ENCODE measurements at places on chromosomes 11 and 22.
A peak's percentile ranks its signal among the peaks of the same experiment; 100 is the strongest.

DNA sequence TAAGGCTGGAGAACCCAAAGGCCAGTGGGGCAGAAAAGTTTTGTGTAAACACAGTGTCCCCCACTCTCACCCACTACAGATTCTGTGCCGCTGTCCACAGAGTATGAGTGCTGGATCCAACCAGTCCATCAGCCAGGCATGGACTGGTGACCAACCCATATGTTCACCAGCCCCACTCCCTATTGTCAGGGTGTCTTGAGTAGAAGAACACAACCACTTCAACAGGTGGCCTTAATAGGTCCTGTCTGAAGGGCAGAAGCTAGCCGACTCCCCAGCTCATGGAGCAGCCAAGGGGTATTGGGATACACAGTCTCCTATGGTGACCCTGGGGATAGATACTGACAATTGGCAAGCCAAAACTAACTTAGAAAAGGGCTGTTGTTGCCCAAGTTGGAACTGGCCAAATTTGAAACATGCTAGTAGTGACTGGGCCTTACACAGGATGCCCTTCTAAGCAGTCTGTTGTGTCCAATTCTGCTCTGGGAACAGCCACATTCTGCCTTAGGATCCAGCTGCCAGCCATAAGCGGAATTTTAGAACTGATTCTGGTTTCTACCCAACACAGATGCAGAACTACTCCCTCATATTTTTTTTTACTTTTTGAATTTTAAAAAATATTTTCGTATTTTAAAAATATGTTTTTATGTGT, 19.8 kb upstream of the PGM2L1 start:
- no peak for DNase-seq

DNA sequence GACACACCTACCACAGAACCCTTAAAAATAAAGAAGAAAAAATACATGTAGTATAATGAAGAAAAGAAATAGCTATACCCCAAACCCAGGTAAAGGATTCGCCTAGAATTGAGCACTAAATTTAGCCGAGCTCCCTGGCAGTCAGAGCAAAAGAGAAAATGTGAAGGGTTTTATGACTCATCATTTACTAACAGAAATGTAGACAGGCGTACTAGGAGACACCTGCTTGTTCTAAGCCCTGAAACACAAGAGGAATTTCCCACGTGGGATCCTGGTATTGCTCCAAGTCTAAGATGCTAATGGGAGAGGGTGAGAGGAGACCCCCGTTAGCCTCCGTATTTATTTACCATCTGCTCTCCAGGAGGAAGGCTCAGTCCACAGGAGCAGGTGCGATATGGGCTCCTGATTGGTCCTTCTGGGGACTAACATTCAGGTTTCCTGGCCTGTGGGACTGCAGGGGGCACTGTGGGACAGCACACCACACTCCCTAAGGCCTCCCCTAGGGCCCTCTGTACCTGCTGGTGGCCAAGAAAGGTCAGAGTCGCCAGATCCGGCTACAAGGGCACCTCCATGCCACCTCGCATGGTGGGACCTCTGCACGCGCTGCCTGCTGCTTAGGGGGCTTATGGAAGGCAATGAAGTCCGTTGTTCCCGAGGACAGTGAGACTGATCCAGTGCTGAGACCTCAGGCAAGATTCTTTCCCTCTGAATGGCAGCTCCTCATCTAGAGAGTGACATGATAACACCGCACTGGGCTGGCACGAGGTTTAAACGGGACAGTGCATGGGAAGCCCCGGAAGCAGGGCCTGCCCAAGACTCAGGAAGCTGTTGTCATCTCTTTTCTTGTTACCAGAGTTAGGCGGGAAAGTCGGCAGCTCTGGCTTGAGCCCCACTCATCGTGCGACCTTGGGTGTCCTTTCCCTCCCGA, 25.8 kb downstream of the KCNC1 start:
- DNase-seq = peak; percentile 58

- DNase-seq = no peak
Observed at GRCh38 chr11:66226101-66226500, 42.3 kb upstream of the RAB1B start.

DNA sequence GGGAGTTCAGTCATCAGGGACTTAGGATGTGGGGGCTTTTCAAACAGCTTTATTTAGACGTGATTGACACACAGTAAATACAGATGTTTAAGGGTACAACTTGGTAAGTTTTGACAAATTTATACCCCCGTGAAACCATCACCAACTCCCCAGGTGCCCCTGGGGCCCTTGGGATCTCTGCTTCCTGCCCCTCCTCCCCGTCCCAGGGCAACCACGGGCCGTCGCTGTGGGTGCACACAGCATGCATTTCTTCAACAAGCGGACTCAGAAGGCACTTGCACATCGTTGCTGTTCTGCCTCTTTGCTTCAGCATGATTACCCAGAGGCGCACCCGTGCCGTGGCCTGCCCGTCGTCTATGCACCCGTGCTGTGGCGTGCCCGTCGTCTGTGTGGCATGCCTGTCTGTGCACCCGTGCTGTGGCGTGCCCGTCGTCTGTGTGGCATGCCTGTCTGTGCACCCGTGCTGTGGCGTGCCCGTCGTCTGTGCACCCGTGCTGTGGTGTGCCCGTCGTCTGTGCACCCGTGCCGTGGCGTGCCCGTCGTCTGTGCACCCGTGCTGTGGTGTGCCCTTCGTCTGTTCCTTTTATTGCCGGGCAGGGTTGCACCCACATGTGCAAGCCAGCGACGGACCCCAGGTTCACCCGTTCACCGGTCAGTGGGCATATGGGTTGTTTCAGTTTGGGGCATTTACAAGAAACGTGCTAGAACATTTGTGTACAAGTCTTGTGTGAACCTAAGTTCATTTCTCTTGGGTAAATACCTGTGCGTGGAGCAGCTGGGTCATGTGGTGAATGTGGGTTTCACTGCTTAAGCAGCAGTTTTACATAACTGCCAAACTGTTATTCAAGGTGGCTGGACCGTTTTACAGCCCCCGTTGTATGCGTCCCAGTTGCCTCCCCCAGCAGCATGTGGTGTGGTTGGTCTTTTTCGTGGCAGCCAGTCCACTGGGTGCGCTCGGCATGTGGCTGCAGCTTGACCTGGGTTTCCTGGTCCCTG, 8.3 kb downstream of the CD81 start:
- no peak for DNase-seq

DNA sequence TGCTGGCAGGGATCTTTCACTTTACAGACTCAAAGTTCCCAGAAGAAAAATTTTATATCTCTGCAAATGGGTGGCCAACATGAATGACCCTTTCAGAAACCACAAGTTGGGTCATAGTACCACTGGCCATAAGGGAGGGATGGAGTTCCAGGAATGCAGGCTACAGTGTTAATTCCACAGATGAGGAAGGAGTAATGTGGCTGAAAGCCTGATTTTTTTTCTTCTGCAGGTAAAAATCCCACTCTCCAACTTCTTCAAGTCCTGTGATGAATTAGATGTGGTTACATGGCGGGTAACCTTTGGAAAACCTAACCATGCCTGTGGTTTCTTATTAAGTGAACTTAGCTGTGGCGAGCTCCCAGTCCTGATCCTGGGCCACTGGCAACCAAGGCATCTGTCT, 103.2 kb downstream of the SLC1A2 start:
- DNase-seq = peak; percentile 49

GRCh38 chr11:96388891-96389719, 607 bp downstream of the CCDC82 start:
- DNase-seq = peak; percentile 61

DNA sequence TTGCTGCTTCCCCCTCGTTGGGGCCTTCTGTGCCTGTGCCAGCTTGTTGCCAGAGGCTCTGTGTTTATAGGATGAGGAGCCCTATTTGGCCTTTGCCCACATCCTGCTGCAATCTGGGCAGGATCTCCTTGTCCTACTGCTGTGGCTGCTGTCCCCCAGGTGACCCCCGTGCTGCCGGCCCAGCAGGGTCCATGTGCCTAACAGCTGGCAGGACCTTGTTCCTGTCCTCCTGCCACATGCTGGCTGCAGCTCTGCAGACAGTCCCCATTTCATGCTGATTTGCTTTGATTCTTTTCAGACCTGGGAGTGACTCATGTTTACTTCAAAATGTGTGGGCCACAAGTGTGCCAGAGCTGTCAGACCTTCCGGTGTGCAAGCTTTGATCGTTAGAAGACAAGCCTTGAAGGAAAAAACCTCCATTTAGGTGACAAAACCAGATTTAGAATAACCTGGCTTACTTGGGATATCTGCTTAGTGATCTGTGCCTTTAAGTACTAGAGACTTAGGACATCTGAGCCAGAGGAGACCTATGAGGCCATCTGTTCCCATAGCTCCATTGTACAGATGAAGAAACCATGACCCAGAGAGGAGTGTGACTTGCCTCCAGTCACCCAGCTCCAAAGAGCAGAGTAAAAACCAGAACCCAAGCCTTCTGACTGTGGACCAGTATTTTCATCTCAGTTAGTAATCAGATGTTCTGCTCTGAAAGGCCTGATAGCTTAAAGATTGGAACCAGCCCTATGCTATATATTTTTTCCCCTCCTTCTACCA, 11.1 kb downstream of the NAV2 start:
- peak; percentile 47 for DNase-seq

DNA sequence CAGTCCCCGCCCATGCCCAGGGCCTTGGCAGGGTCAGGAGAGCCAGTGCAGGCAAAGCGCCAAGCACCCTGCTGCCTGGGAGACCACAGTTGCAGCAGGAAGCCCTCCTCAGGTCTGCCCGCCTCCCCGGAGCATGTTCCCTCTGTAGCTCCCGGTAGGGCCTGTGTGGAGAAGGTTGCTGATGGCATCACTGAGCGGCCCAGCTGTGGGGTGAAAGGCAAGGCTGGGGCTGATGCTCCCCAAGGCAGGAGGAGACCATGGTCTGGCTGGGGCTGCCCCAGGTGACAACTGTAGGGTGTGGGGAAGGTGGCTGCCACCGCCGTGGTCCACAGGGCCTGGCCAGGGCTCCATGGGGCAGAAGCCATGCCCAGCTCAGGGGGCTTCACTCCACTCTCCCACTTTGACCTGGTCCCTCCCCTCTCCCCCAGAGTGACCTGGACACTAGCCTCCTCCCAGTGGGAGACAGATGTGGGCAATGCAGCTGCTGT, 53.0 kb downstream of the CDKN1C start:
- no peak for DNase-seq

DNA sequence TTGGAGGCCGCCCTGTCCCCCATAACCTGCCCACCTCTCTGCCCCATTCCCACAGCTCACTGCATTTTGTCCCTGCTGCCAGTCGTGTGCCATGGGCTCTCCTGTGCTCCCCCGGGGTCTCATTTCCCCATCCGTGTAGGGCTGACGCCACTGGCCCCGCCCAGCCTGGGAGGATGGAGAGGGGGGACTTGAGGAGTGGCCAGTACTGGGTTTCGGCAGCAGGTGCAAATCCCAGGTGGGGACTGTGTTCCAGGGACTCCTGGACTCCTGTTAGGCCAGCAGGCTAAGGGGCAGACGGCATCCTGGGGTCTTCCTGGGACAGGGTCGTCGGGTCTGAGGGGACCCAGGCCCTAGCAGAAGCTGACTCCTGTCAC, 1.2 kb upstream of the MYO7A start:
- no peak for DNase-seq

DNA sequence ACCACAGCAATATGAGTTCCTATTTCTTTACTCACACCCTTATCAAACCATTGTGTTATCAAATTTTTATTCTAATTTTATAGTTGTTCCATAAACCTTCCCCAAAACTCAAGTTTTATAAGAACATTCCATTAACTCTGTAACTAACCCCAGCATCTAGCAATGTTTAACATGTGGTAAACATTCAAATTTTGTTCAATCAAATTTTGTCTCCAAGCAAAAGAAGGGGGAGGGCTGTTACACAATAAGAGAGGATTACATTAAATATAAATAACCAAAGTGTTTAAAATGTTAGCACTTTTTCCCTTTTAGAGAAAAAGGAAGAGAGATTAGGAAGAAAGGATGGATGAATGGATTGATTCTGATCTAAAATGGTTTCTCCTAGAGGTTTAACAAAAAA, 20.5 kb downstream of the RBFOX2 start:
- no peak for DNase-seq

DNA sequence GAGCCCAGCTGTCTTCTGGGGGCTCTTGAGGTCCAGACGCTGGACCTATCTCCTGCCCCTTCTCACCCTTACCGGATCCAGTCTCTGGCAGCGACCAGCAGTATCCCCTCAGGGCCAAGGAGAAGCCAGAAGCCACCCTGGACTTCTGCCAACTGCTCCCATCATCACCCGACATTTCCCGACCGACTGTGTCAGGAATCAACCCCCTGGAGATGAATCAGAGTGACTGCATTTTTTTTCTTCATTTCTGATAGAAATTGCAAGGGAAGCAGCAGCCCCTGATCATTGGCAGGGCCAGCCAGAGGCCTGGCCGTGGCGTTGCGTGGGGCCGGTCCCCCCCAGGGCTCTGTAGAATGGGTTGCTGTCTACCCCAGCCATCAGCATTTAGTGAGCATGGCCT, 5.2 kb upstream of the LIF start:
- DNase-seq = peak; percentile 93

DNA sequence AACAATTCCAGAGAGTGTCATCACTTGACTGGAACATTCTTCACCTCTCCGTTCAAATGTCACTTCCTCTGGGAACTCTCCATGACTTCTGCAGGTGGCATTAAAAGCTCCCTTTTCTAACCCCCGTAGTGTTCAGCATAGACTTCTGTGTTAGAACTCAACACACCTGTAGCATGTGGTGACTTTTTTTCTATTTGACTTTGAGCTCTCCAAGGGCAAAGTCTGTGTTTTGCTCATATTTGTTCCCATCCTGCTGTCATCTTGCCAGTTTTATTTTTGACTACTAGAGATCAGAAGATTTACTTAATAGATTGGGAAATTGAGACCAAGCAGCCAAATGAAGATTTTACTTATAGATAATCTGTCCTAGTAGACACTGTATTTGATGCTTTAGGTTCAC, 367.1 kb downstream of the INSC start:
- DNase-seq = no peak
